ENCODE measurements at places on chromosomes 3 and 15.

GRCh38 chr15:97317163-97317562, 643.3 kb upstream of the ARRDC4 start:
- no peak for DNase-seq

DNA sequence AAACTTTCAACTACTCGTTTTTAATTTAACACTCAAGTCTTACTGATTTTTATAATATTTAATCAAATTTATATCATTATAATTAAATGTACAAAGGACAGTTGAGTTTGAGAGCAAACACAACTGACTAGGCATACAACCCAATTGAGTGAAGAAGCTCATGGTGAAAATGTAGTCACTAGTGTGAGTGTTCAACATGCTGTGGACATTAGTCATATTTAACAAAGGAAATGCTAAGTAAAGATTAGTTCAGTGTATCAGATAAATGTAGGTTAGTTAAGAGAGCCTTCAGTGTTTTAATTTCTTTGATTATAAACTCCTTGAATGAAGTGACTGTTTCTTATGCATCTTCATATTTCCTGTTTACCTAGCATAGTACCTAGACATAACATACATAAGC, 444.2 kb upstream of the GOLIM4 start:
- no peak for DNase-seq

GRCh38 chr3:69510481-69511030, 124.7 kb upstream of the FRMD4B start:
- no peak for DNase-seq

DNA sequence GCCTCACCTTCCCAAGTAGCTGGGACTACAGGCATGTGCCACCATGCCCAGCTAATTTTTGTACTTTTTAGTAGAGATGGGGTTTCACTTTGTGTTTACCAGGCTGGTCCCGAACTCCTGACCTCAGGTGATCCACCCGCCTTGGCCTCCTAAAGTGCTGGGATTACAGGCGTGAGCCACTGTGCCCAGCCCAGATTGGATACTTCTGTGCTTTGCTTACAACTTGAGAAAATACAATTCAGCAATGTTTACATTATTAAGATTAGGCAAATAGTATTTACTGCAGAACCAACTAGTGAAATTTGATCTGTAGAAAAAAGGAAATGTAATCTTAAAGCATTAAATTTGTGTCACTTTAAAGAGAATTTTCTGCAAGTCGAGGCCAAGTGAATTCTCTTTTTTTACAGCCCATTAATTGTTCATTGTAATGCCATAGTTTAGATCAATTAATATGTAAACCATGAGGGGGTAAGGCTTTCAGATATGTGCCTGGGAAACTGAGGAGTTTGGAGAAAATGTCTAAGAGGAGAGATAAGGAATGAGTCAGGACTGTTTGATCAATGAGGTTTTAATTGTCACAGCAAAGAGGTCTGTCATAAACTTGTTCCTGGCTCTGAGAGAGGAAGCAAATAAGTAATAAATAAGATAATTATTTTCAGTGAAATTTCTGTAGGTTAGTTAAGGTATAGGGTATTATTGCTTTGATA, 15.3 kb downstream of the PYDC2 start:
- DNase-seq = no peak

GRCh38 chr3:136671921-136672320, 80.3 kb downstream of the STAG1 start:
- no peak for DNase-seq

GRCh38 chr15:89096664-89097063, 8.4 kb downstream of the ABHD2 start:
- no peak for DNase-seq

DNA sequence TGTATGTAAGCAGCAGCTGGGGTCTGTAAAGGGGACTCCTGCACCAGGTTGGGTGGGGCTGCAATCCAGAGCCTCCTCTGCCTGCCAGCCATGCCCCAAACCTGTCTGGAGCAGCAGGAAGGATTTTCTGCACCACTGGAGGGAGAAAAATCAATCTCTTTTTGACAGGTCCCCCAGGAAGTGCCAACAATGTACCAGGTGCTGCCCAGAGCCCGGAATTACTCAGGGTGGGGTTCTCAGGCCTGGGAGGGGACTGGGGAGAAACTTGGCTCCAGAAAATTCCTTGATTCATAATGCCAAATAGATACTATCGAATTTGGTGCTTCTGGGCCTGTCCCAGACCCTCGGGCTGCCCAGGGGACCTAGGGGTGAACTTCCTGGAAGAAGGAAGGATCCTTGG, 52.6 kb downstream of the WNT7A start:
- DNase-seq = no peak

DNA sequence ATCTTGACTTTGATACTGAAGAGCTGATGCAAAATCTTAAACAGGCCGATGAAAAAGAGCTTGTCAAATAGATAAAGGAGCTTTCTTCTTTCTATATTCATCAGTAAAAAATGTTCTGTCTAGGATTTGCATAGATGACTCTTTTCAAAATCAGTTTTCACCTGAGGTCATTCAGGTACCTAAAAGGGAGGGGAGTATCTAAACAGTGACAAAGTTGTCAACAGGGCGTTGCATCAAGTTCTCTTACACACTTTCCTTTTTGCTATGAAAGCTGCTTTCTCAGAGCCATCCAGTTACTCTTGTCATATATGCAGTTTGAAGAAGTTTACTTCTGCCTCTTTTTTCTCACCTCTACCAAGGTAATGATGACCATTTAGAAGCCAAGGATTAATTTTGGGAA, 60.0 kb downstream of the AKAP13 start:
- no peak for DNase-seq

GRCh38 chr3:50194903-50195500, 3.6 kb downstream of the GNAT1 start:
- DNase-seq = peak; percentile 57

DNA sequence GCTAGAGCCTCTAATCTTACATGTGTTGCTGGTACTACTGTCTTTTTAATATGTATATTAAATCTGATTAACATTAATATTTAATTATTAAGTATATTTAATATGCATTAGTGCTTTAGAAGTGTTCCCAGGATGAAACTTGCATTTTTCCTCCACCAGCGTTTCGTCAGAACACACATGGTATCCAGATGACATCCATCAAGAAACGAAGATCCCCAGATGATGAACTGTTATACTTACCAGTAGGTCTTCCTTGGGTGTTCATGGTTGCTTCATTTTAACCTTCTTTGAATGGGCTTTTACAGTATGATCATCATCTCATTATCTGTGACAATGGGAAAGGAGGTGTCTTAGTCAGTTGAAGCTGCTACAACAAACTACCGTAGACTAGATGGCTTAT, 238.0 kb downstream of the TP63 start:
- DNase-seq = no peak
